Stimulated activated CD4-positive, alpha-beta T cell treated with anti-CD3 and anti-CD28 coated beads, Interleukin-4, amount 100 ng/mL, for 1 hour (primary cell): ENCODE measurements at places on chromosomes 7 and 10.

DNA sequence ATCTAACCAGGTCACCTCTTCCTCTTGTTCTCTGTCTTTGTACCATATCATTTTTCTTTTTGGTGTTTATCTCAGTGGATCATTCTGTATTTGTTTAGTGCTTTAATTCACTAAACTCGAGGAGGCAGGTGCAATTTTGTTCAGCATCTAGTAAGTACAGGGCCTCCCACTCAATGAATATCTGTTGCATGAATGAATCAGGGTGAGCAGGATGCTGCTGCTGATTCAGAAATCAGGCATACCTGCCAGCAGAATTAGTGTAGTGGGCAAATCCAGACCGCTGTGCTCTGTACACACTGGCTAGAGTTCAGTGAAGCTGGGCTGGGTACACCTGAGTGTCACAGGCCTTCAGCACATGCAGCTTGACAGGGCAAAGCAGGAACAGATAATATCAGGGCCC lies 511.9 kb downstream of the SUGCT start:
- DNase-seq: no peak

- no peak for DNase-seq
Measured at GRCh38 chr10:63042256-63042655, 90.9 kb upstream of the NRBF2 start.

DNA sequence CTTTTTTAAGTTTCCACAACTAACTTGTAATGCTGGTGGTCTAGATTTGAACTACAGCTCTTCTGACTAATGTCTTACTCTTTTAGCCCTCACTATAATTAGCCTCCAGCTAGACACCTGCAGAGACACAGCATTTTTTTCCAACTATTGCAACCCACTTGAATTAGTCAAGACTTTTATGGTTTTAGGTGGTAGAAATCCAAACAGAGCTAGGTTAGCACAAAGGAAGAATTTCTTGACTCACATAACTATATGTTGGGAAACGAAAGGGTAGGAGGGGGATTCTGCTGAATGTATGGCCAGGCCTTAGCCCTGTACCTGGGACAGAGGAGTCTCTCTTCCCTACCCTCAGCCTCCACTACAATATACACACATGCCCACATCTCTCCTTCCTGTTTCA lies 586.1 kb downstream of the INHBA start:
- no peak for DNase-seq

DNA sequence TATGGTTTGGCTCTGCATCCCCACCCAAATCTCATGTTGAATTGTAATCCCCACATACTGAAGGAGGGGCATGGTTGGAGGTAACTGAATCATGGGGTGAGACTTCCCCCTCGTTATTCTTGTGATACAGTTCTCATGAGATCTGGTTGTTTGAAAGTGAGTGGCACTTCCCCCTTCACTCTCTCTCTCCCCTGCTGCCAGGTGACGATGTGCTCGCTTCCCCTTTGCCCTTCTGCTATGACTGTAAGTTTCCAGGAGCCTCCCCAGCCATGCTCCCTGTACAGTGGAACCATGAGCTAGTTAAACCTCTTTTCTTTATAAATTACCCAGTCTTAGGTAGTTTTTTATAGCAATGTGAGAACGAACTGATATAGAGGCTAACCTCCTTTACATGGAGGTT lies 16.6 kb downstream of the PLPP4 start:
- DNase-seq: no peak

GRCh38 chr7:7271094-7271874 lies 88.9 kb downstream of the C1GALT1 start:
- no peak for DNase-seq

DNA sequence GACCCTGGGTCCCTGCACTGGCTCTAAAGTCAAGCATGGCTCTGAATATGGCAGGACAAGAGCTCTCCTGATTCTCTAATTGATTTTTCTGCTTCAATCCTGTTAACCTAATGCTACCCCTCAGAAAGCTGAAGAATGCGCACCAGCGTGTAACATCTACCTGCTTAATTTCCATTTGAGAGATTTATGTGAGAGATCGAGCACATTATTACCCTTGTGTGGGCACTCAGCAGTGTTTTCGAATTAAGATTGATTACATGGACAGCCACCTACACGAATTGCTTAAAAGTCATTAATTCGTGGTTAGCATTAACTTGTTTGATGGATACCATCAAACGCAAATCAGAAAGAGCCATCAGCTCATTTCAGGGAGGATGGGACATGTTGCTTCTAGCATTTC lies 88.7 kb upstream of the PLPP4 start:
- DNase-seq: no peak

GRCh38 chr10:88200312-88201032 lies 337.0 kb downstream of the PTEN start:
- no peak for DNase-seq

DNA sequence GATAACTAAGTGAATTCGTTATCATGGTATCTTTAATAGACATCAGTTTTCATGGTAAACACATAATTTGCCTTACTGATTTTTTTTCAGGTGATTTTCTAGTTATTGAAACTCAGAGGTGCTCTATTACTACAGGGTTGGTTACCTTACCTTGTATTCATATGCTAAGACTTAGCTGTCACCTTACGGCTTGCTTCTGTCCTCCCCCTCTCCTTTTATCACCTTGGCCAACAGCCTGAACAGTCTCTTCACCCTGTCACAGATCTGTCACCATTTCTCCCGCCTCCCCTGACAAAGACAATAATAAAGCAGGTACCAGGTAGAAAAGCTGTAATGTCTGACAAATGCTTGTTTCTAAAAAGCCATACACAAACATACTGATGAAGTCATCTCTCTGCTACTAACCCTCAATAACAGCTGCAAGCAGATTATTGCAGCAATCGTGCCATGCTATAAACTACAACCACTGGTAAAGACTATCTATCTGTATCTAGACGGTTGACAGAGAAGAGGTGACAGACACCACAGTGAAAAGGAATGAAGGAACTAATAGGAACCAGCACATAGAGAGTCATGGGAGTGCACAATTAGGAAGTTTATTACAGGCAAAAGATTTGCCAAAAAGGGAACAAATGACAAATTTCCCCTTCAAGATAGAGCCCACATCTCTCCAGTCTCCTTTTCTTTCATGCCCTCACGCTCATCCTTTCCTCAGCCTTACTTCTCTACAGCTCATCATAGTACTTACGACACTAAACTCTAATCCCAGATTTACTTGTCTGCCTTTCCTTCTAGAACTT lies 57.2 kb downstream of the ARHGAP12 start:
- DNase-seq: no peak

DNA sequence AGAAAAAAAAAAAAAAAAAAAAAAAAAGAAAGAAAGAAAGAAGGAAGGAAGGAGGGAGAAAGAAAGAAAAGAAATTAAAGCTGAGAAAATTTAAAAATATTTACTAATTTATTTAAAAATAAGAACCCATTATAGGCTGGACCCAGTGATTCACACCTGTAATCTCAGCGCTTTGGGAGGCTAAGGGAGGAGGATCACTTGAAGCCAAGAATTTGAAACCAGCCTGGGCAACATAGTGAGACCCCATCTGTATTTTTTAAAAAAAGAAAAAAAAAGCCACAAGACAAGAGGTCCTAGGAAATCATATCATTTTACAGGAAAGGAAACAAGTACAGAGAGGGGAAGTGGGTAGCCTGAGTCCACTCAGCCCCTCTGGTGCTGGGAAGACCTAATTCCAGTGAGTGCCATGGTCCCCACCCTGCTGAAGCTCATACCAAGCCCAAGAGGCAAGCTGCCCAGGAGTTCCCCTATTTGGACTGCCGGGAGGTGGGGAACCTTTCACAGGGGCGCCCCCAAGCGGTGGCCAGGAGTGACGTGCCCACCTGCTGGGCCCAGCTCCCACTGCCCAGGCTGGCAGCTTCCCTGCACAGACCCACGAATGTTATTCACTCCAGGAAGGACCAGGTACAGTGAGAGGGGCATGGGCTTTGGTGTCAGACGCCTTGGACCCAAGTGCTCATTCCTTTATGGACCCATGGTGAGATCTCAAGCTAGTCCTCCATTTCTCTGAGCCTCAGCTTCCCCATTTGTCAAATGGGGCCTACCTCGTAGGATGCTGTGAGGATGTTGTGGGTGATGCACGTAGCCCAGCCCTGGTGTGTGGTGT lies 133.6 kb downstream of the ZMIZ1 start:
- peak; percentile 34 for DNase-seq

- DNase-seq: no peak
Measured at GRCh38 chr7:68176974-68177373, 1180.3 kb downstream of the TYW1 start.

- DNase-seq: no peak
Measured at GRCh38 chr10:125156196-125156595, 4.2 kb downstream of the CTBP2 start.

DNA sequence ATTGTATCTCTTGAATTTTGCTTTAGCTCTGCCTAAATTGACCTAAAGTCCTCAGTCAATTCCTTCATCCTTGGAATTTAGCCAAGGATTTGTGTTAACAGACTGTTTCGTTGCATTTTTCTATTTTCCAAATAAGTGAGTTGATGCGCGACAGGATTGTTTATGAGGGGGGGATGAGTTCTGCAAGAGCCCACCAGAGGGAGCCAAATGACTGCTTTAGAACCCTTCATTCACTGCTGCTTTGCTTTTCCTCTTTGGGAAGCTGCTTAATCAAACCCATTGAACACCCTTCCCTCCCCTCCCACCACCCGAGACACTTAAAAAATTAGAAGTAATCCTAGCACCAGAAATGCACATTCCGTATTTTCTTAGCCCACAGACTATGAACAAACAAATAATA lies 33.7 kb upstream of the PTF1A start:
- DNase-seq: peak; percentile 35

- no peak for DNase-seq
Measured at GRCh38 chr7:115040057-115040456, 118.2 kb downstream of the MDFIC start.

DNA sequence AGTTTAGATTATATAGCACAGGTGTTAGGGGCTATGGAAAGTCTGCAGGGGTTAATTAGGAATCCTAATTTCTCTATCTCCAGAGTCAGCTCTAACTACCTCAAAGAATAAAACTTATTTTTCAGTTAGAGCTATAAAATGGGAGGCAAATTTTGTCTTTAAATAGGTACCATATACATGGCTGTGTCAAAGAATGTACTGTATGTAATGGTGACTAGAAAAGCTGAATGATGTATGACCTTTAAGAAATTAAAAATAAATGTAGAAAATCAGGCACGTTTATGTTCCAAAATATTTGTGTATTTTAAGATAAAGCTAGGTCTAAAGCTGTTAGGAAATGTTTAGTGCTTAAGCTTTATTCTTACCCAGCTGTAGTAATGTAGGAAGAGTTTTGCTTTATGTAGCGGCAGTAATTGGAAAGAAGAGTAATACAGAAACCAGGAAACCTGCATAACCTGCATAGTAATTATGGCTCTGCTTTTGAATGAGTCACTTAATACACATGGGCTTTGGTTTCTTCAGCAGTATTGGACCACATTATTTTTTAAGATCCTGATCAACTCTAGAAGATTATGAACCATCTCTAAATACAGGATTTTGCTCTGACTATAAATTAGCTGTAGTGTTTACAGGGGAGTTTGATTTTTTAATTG lies 85.0 kb downstream of the KMT2E start:
- DNase-seq: no peak

DNA sequence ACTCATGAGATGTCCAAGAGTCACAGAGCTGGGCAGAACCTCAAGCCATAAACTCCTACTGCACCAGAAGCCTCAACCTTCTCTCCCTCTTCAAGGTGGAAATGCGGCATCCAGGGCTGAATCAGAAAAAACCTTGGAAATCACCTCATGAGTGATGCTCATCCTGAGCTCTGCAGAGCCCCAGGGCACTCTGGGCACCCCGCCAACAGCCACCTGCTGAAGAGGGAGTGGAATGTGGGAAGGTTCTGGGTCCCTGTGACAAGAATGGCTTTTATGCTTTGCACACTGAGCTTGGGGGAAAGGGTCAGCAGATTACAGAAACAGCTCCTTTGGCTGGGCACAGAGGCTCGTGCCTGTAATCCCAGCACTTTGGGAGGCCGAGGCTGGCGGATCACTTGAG lies 18.8 kb downstream of the NUDT1 start:
- DNase-seq: no peak

DNA sequence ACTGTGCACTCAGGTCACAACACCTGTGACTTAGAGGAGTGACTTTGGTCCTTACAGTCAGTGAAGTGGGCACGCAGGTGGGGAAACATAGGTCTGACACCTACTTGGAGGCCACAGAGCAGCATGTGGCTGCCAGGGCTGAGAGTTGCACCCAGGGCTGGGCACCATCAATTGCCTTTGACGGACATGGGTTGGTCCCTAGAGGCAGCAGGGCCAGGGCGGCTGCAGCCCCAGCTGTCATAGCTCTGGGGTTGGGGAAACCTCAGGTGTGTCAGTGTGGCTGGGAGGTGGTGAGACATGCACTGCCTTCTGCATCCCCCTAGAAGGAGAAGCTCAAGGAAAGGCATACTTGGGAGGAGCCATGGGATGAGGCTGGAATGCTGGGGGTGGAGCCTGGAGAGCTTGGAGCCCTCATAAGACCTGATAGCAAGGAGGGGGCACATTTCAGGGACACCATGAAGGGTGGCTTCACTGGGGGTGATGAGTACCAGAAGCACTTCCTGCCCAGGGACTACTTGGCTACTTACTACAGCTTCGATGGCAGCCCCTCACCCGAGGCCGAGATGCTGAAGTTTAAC lies at the start of gene INMT:
TSS of gene INMT (plus strand) at position 440 of the 578 bp plus-strand sequence. CDS start at position 456, 16 bp downstream.
- DNase-seq: no peak

DNA sequence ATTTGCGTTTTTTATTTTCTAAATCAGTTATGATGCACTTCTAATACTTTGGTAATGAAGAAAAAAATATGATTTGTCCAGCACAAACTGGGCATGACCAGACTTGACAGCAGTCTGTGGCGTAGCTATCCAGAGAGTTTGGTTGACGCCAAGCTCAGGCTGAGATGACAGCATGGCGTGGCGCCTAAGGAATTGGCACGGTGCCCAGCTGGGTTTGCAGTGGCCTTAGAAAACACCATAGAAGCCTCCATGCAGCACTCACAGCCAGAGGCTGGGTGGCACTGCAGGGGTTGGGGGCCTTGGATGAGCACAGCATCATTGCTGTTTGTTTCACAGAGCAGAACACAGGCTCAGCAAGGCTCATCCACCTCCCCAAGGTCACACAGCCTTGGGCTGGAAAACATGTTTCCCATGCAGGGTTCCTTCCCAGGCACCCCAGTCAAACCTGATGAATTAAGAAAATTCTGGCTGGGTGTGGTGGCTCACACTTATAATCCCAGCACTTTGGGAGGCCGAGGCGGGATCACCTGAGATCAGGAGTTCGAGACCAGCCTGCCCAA lies 88.9 kb downstream of the GTF2IRD1 start:
- no peak for DNase-seq

GRCh38 chr7:13886356-13886755 lies 103.1 kb downstream of the ETV1 start:
- DNase-seq: no peak

- DNase-seq: no peak
Measured at GRCh38 chr10:93926613-93927012, 32.8 kb downstream of the SLC35G1 start.
